ENCODE measurements at places on chromosomes 4 and X. TPM values are rescaled to one million over a fixed set of nuclear protein-coding genes. Genes with fewer than 3 reads are reported as not detected.

DNA sequence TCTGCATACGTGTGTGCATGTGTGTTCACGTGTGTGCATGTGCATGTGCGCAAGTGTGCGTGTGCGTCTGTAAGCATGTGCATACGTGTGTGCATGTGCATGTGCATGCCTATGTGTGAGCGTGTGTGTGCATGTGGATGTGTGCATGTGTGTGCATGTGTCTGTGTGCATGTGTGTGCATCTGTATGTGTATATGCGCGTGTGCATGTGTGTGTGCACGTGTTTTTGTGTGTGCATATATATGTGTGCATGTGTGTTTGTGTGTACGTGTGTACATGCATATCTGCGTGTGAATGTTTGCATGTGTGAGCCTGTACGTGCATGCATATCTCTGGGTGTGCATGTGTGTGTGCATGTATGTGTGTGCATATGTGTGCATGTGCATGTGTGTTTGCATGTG, 35.7 kb upstream of the DRD5 start:
- DNase-seq, result no peak

The SPARCL1 gene
- total RNA-seq, result 3.3 TPM

The F8 gene
- 4.5 TPM for total RNA-seq

DNA sequence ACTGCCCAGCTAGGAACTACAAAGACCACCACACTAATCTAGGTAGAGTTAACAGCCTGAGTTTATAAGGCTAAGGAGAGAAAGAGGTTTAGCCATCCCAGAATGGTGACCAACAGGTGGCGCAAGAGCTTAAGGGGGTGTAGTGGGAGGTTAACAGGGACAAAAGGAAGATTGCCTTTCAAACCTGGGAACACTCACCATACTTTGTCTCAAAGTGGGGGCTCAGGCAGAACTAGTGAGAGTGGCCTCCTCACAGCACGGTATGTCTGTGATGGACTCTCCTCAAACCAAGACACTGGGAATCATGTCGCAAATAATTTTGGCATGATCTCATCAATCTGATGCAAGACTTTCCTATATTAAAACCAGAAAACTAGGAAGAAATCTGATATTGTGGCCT, 23.4 kb downstream of the CCNI start:
- peak; percentile 71 for DNase-seq
